Tongue (tissue), 3 donors: ENCODE measurements at places on chromosomes 7 and 10.

GRCh38 chr7:13946181-13946580, 43.3 kb downstream of the ETV1 start:
- no peak for DNase-seq

GRCh38 chr7:134851141-134851540, 71.7 kb downstream of the CALD1 start:
- no peak for DNase-seq

- no peak for DNase-seq
Measured at GRCh38 chr10:8360365-8360764, 305.9 kb downstream of the GATA3 start.

DNA sequence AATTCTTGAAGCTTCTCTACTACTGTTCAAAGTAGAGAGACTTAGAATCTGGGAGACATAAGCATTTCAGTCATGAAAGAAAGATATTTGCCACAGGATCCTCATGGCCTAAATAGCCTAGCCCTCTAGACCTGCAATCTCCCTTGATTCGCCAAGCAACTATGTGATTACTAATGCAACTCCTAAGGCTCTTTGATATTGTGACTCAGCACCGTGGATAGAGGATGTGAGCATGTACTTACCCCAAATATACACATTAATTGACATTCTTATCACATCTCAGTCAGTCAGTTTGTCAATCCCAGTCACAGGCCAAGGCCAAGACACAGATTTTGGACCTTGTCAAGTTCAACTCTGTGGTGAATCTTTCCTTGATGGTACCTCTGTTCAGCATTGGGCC, 42.6 kb downstream of the GPR37 start:
- no peak for DNase-seq

DNA sequence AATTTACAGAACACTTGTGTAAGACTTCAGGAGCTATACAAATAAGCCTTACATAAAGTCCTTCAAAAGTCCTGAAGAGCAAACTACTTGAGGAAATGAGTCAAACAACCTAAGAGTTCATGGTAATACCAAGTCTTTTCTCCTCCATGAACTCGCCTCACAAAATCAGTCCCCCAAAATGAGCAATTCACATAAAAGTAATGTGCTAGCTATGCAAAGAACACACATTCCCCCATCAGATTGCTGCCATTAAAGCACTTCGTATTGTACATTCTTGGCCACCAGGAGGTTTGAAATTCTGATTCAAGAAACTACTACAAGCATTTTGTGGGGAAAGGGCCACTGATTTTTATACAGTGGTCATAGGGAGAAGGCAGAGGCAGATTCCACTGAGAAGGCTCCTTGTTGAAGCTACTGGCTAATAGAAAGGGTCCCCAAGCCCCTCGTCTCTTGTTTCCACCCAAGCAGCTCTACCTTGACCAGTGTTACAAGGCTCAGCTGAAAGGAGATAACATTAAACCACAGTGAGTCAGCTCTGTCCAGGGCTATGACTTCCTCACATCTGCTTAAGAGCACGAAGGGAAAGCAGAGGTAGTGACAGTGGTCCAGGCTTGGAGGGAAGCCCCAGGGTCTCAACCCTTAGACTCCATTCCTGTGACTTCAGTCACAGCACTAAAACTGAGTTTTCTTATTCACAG, 115.2 kb upstream of the CDK1 start:
- no peak for DNase-seq
